GM04504 (cell line): ENCODE measurements at places on chromosomes 3 and 15.

- DNase-seq: no peak
Measured at GRCh38 chr3:32110233-32110760, 3.9 kb downstream of the GPD1L start.

DNA sequence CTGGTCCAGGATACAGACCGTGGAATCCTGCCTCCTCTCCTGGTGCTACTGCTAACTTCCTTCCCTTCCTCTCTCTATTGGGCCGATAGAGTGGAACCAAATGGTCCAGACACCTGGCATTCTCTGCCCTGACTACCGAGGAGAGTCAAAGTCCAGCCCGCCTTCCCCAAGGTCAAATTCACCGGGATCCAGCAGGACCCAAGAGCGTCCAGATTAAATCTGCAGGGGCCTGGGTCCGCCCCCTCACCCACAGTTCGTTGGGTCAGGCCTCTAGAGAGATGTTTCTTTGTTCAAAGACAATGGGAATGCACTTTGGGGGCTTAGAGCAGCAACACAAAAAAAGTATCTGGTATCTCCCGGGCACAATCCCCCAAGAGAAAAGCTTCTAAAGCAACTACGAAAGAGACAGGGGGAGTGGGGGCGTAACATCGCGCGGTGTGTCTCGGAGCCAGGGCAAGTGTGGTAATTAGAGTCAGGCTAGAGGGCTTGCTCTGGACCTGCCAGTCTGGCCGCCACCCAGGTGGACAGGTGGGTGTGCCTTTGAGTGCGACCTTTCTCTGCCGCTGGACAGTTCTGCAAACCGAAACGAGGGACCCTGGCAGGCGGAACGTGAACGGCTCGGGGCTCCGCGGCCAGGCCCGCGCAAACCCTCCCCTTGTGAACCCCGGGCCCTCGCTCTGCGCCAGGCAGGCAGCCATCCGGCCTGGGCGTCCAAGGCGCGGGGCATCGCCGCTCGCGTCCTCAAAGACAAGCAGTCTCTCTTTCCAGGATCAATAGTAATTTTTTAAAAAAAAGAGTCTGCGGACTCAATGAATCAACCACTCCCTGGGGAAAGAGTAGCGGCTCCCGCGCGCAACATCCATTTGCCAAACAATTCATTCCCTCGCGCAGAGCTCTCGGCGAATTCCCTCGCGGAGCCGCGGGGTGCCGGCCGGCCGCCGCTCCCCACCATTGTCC is 806 bp downstream of the KLHL25 start:
- DNase-seq: no peak

GRCh38 chr3:53489386-53489785 is 5.0 kb upstream of the CACNA1D start:
- no peak for DNase-seq

- DNase-seq: no peak
Measured at GRCh38 chr3:61936344-61936937, 375.1 kb downstream of the PTPRG start.

GRCh38 chr3:153038779-153039178 is 123.2 kb upstream of the RAP2B start:
- DNase-seq: no peak

- peak; percentile 27 for DNase-seq
Measured at GRCh38 chr3:127544192-127544802, 46.2 kb downstream of the TPRA1 start.

DNA sequence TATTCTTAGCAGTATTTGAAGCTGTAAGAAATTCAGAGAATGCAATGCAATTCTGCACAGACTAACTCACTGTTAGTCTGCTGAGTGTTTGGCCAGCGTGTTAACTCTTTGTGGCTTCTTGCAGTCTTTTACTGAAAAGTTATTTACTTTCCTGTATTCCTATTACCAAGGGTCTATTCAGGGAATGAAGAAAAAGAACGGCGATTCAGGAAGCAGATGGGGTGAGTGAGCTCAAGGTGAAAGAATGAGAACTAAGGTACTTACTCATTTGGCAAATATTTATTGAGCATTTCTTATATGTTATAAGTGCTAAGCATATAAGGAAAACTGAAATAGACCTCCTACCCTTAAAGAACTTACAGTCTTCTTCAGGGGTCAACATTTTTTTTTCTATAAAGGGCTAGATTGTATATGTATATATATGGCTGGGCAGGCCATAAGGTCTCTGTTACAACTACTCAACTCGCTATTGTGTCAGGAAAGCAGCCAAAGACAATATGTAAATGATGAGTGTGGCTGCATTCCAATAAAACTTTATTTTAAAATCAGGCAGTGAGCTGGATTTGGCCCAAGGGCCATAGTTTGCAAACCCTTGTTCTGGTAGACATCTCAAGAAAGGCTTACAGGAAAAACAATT is 271.9 kb upstream of the GADL1 start:
- no peak for DNase-seq
